MCF 10A (cell line): ENCODE measurements at places on chromosomes 12 and 14. TPM values are rescaled to one million over a fixed set of nuclear protein-coding genes. Genes with fewer than 3 reads are reported as not detected.

DNA sequence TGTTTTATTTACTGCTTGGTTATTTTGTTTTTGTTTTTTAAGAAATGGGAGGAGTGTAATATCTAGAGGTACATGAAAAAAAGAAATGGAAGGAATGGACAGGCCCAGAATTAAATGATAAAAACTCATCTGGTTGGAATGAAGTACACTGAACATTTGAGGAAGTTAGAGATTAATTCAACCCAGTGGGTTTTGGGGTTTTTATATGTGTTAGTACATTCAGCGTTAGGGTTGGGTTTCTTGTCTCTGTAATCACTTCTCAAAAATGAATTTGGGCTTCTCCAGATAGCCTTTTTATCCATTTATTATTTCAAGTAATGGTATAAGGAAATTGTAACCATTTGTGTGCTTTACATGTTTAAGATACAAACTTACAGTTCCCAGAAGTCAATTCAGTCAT lies 19.5 kb upstream of the NUP107 start:
- no peak overlapping the region for H3K4me3 ChIP-seq
- no peaks in the 10 kb centered on the region for H3K27me3 ChIP-seq
- H3K36me3 ChIP-seq, result peaks cover 34% of the 10 kb centered on the region
- DNase-seq, result no peak
- no peak overlapping the region for H3K27ac ChIP-seq

Gene RFX4
- not detected in 2 replicates for total RNA-seq

Gene TNS2
- total RNA-seq, result 22.3 and 26.3 TPM in 2 replicates

Gene A2M
- not detected in 2 replicates for total RNA-seq

DNA sequence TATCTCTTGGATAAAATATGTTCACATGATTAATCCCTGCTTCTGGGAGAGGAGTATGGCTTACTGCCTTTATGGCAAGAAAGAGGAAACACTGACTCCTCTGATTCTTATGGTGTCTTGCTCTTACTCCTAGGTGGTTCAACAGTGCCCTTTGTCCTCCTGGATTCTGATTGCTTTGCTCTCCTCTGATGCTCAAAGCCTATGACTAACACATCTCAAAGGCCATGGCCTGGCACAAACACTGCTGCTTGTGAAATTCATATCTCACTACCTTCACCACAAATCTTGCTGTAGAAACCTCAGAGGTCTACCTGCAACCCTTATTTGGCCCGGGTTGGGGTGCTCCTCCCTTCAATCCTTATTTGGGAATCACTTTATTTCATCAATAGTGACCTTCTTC lies 217.2 kb downstream of the C12orf50 start:
- DNase-seq, result peak; percentile 65
- no peaks in the 10 kb centered on the region for H3K27me3 ChIP-seq
- H3K36me3 ChIP-seq, result no peaks in the 10 kb centered on the region
- H3K27ac ChIP-seq, result peak overlapping the region; percentile 72
- no peak overlapping the region for H3K4me3 ChIP-seq
- H3K4me1 ChIP-seq, result peaks cover 62% of the 10 kb centered on the region

GRCh38 chr12:68403296-68403695 lies 71.1 kb upstream of the MDM1 start:
- no peak for DNase-seq
- H3K36me3 ChIP-seq, result peaks cover 7% of the 10 kb centered on the region
- H3K27ac ChIP-seq, result no peak overlapping the region
- no peaks in the 10 kb centered on the region for H3K27me3 ChIP-seq
- H3K4me3 ChIP-seq, result no peak overlapping the region
- peaks cover 15% of the 10 kb centered on the region for H3K4me1 ChIP-seq

GRCh38 chr14:54443981-54444380 lies 2.8 kb upstream of the CNIH1 start:
- H3K4me1 ChIP-seq, result peaks cover 24% of the 10 kb centered on the region
- no peak for DNase-seq
- no peak overlapping the region for H3K4me3 ChIP-seq

DNA sequence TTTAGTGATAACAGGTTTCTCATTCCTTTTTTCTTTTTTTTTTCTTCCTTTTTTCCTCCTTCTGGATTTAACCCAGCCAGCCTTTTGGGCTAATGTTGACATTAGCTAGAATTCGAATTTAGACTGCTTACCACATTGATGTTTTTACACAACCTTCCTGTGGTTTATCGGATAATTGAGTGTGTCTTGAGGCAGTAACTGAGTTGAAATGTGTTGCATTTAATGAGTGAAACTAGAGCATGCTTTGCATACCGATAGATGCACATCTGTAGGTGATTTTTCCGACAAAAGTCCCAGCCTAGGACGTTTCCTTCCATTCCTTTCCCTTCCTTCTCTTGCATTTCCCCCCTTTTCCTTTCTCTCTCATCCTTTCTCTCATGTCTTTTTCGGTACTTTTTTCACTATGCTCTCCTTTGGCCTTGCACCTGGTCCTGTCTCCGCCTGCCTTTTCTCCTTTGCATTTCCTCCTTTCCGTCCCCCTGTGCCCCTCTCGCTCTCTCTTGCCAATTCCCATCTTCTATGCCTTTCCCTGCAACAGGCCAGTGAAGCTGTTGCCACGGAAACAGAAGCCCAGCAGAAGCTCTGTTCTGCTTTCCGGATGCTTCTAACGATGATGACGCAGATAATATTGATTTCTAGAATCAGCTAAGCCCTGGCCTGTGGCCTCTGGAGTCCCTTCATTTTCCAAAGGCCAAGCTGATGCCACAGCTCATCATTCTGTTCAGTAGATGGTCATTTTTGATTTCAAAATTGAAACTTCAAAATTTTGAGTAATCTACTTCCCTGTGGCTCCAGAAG lies 76.1 kb downstream of the SLC25A47 start:
- peaks cover 4% of the 10 kb centered on the region for H3K4me1 ChIP-seq
- no peaks in the 10 kb centered on the region for H3K27me3 ChIP-seq
- no peak overlapping the region for H3K27ac ChIP-seq
- no peak overlapping the region for H3K4me3 ChIP-seq
- no peak for DNase-seq

- no peaks in the 10 kb centered on the region for H3K4me1 ChIP-seq
- no peak overlapping the region for H3K27ac ChIP-seq
- peaks cover 86% of the 10 kb centered on the region for H3K27me3 ChIP-seq
- no peak overlapping the region for H3K4me3 ChIP-seq
- no peaks in the 10 kb centered on the region for H3K36me3 ChIP-seq
- no peak for DNase-seq
Measured at GRCh38 chr12:1842905-1843640, 22.7 kb downstream of the LRTM2 start.

- no peaks in the 10 kb centered on the region for H3K36me3 ChIP-seq
- no peak overlapping the region for H3K4me3 ChIP-seq
- H3K4me1 ChIP-seq, result peaks cover 5% of the 10 kb centered on the region
- H3K27ac ChIP-seq, result no peak overlapping the region
- no peak for DNase-seq
Measured at GRCh38 chr14:22478247-22478646, 110.8 kb downstream of the DAD1 start.

- peak; percentile 23 for DNase-seq
- no peaks in the 10 kb centered on the region for H3K27me3 ChIP-seq
- H3K4me3 ChIP-seq, result no peak overlapping the region
- no peaks in the 10 kb centered on the region for H3K36me3 ChIP-seq
- no peaks in the 10 kb centered on the region for H3K4me1 ChIP-seq
Measured at GRCh38 chr12:110760204-110760609, 17.5 kb upstream of the PPP1CC start.

- no peak overlapping the region for H3K27ac ChIP-seq
- no peak for DNase-seq
- no peaks in the 10 kb centered on the region for H3K36me3 ChIP-seq
- peaks cover 13% of the 10 kb centered on the region for H3K4me1 ChIP-seq
Measured at GRCh38 chr14:78747813-78748212, 577.6 kb downstream of the NRXN3 start.

GRCh38 chr14:64971943-64972791 lies at the start of gene RAB15:
TSS of gene RAB15 (minus strand) at chr14:64972336. CDS start at chr14:64972076, 260 bp downstream.
- H3K27me3 ChIP-seq, result peaks cover 4% of the 10 kb centered on the region
- peak within 1 kb of the TSS; percentile 69 for H3K4me3 ChIP-seq
- no peaks in the 10 kb centered on the region for H3K36me3 ChIP-seq

Gene MEG3
- total RNA-seq, result not detected in 2 replicates

GRCh38 chr12:86389949-86390348 lies 133.8 kb upstream of the MGAT4C start:
- H3K4me3 ChIP-seq, result no peak overlapping the region
- no peaks in the 10 kb centered on the region for H3K4me1 ChIP-seq
- no peak overlapping the region for H3K27ac ChIP-seq
- H3K27me3 ChIP-seq, result no peaks in the 10 kb centered on the region
- H3K36me3 ChIP-seq, result peaks cover 6% of the 10 kb centered on the region

Gene MGP
- 1.3 and 4.8 TPM in 2 replicates for total RNA-seq

- H3K27me3 ChIP-seq, result peaks cover 62% of the 10 kb centered on the region
- H3K36me3 ChIP-seq, result no peaks in the 10 kb centered on the region
- no peaks in the 10 kb centered on the region for H3K4me1 ChIP-seq
- DNase-seq, result no peak
Measured at GRCh38 chr12:94150240-94151121, 2.1 kb downstream of the PLXNC1 start.

- peaks cover 30% of the 10 kb centered on the region for H3K36me3 ChIP-seq
- H3K4me3 ChIP-seq, result no peak overlapping the region
- peak; percentile 87 for DNase-seq
- no peaks in the 10 kb centered on the region for H3K27me3 ChIP-seq
- H3K27ac ChIP-seq, result peak overlapping the region; percentile 64
Measured at GRCh38 chr14:69101331-69101826, 51.5 kb downstream of the DCAF5 start.

Gene CRIP2
- 31.1 and 50.5 TPM in 2 replicates for total RNA-seq

Gene KRT3
- total RNA-seq, result not detected in 2 replicates

DNA sequence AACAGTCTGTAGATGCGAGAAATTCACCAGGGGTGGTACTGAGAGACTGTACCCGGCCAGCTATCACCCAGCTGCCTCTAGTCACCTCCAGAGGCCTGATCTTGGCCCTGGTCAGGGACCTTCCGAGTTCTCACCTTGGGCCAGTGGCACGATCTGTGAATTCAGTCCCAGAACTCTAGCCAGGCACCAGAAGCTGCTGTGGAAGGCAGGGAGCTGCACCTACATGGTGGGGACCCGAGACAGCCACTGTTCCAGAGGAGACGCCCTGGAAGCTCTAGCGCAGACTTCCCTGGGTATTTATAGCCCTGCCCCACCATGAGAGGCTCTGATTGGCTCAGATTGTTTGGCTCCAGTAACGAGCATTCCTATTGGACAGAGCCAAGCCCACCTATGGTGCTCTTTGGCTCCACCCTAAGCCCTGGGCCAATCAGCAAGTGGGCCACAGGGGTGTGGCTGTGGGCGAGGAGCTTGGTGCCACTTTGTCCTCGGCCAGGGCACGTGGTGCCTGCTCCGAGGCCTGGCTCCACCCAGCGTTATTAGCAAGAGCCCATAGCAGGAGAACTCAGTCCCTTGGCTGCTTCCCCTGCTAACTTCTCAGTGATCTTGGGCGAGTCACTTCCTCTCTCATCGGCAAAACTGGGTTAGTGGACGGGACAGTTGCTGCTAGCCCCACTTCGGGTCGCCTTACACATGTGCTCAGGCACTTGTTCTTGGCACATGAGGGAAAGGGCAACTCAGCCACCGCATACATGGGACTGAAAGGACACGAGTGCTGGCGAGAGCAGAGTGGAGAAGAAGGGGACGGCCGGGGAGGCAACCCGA lies 89.0 kb upstream of the BCL11B start:
- no peak for DNase-seq
- H3K27me3 ChIP-seq, result no peaks in the 10 kb centered on the region
- H3K36me3 ChIP-seq, result no peaks in the 10 kb centered on the region
- H3K4me1 ChIP-seq, result no peaks in the 10 kb centered on the region

DNA sequence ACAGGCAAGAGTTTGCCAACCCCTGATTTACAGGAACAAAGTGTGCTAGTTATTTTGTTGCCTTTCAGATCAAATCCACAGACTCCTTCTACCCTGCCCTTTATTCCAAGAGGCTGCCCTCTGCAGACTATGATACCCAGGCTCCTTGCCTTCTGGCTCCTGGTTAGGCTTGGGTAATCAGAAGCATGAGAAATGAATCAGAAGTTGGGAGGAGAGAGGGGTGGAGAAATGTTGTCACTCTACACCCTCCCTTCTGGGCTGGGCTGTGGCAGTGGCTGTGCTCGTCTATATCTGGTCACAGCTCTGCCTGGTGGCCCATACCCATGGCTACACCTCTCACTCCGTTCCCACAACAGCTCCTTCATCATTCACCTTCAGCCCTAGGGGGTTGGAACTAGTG lies 204.6 kb upstream of the PLXNC1 start:
- peak overlapping the region; percentile 87 for H3K27ac ChIP-seq
- peak; percentile 58 for DNase-seq
- H3K36me3 ChIP-seq, result no peaks in the 10 kb centered on the region
- H3K27me3 ChIP-seq, result no peaks in the 10 kb centered on the region
